H54 (cell line): ENCODE measurements at places on chromosomes 6 and 20.
A peak's percentile ranks its signal among the peaks of the same experiment; 100 is the strongest.

DNA sequence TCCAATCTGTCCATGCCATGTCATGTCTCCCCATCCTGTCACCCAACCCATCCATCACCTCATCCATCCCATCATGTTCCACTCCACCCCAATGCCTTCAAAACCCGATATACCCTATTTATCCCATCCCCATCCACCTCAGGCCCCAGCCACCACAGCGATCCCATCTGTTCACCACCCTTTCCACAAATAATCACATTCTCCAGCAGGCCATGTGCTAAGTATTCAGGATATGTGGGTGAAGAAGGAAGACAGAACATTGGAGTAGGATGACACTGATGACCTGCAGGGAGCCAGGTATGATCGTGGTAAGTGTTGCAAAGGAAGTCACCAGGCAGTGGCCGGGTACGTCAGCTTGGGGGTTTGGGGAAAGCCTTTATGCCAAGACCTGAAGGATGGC lies 48.8 kb downstream of the NPEPL1 start:
- DNase-seq = no peak

- DNase-seq = no peak
Observed at GRCh38 chr20:53873230-53873604, 197.2 kb downstream of the BCAS1 start.

GRCh38 chr6:7489376-7489775 lies 52.1 kb upstream of the DSP start:
- DNase-seq = no peak

- peak; percentile 77 for DNase-seq
Observed at GRCh38 chr20:45905505-45906079, 6.4 kb downstream of the PLTP start.

DNA sequence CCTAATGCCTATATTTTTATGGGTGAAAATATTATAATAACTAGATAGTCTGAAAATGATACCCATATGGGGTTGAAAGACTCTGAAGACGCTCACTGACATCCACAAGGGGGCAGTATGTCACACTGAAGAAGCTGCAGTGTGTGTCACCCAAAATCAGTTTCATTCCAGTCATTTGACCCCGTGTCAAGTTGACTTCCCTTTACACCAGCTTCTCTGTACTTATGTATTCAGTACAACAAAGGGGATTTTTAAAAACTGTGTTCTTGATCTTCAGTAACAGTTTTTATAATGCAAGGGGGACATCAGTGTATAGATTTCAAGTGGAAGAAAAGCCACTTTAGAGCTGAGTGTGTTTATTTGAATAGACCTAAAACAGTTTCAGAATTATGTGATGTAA lies 19.3 kb downstream of the FAXC start:
- peak; percentile 29 for DNase-seq

DNA sequence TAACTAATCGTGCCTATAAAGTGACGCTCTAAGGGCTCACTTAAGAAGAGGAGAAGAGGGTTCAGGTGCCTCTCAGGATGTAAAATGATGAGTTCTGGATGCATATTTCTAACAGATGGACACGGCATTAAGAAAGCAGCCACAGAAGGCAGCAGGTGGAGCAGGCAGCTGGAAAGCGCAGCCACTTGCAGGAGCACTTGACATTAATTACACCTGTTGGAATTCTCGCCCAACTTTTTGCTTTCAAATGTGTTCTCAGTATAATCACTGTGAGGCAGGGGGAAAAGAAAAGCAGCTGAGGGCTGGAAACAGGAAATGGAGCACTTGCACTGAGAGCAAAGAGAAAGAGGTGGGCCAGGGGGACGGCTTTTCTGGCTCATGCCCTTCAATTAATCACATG lies 164.2 kb downstream of the NKAIN2 start:
- DNase-seq = no peak

DNA sequence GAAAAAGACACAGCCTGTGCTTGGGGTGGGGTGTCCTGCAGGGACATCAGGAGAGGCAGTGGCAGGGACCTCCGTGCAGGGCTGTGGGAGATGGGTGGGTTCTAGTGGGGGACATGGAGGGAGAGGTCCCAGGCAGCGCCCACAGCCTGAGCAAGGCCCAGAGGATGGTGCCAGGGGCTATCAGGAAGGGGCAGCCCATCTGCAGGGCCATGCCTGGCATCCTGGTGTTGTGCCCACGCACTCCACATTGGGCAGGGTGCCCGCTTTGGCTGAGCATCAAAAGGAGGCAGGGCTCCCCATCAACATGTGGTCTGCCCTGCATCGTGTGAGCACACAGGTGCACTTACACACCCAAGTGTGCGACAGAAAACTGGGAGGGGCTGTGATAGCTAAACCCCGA lies 184.3 kb upstream of the SNX9 start:
- no peak for DNase-seq

GRCh38 chr6:68046756-68047155 lies 588.3 kb upstream of the ADGRB3 start:
- no peak for DNase-seq
